CD4-positive, CD25-positive, alpha-beta regulatory T cell (primary cell): ENCODE measurements at places on chromosomes 1 and 21.
A peak's percentile ranks its signal among the peaks of the same experiment; 100 is the strongest.

DNA sequence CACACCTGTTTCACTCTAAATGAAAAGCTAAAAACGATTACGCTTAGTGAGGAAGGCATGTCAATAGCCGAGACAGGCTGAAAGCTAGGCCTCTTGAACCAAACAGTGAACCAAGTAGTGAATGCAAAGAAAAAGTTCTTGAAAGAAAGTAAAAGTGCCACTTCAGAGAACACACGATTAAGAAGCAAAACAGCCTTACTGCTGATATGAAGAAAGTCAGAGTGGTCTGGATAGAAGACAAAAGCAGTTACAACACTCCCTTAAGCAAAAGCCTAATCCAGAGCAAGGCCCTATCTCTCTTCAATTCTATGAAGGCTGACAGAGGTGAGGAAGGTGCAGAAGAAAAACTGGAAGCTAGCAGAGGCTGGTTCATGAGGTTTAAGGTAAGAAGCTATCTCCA is 130.7 kb downstream of the SIPA1L2 start:
- no peak for DNase-seq

- DNase-seq, result no peak
These were observed 9.8 kb upstream of the KDM4A start for GRCh38 chr1:43639976-43640794.

DNA sequence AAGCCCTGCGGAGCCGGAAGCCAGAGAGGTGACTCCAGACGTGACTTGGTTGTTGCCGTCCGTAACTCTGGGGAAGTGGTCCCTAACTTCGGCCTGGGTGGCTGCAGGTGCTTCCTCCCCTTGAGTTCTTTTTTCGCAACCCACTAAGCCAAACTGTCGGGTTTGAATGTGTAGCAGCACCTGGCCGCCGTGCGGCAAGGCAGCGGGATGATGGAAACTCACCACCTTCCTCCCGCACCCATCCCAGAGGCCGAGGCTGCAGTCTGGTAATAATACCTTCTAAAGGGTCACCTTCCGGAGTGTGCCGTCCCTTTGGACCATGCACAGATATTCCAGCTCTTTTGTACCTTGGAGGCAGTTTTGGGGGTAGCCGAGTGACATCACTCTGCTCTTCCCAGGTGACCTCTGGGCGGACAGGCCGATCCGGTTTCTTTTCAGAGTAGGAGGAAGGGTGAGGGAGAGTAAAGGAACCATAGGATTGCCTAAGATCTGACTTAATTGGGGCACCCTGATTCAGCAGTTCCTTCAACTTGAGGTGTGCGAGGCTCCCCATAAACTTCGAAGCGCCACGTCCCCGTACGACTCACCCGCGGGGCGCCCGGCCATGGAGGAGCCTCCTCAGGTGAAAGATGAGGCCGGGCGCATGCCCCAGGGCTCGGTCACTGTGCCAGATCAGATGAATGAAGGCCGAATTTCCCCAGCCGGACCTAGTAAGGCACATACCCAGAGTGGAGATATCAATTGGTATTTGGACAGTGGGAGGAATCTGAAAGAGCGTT is 1.0 kb downstream of the KCNK1 start:
- DNase-seq, result no peak

- no peak for DNase-seq
These were observed 41.0 kb downstream of the DEGS1 start for GRCh38 chr1:224223819-224224714.

GRCh38 chr1:11620924-11621323 is 33.3 kb downstream of the FBXO2 start:
- no peak for DNase-seq

GRCh38 chr1:3674100-3675094 is 22.1 kb downstream of the TP73 start:
- no peak for DNase-seq

DNA sequence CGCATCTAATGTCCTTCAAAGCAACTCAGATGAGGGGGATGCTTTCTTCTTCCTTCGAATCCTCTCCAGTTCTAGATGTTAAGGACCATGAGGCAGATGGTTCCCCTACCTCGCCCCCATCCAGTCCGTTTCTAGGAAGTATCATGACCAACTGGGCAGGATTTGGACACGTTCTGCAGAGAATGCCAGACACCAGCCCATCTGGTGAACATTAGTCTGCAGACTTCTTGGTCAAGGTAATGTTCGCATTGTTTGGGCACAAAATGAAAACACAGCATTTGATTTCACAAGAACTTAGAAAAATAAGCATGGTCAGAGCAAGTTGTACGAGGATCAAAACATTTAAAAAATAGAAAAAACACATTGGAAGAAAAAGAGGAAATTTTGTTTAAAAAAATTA is 25.4 kb upstream of the ADARB1 start:
- no peak for DNase-seq

- DNase-seq, result no peak
These were observed 8.1 kb upstream of the POFUT2 start for GRCh38 chr21:45295576-45296365.

GRCh38 chr21:34229353-34229752 is 134.5 kb upstream of the KCNE2 start:
- DNase-seq, result no peak

GRCh38 chr1:208526613-208527125 is 282.5 kb upstream of the PLXNA2 start:
- DNase-seq, result no peak

DNA sequence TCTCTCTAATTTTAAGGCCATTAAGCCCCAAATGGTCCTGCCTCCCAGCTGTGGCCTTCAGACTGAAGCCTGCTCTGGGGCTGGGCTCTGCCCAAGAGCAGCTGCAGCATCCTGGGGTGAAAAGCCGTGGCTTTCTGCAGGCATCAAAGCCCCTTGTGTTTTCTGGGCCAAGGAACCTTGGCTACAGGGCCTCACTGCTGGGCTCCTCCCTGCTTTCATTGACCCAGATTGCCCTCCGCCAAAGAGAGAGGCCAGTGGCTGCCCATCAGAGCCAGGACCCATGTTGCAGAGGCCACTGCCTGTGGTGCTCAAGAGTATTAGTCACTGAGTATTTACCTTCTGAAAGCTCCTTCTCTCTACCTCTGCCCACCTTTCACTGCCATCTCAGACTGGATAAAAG is 1.6 kb downstream of the ZNF648 start:
- no peak for DNase-seq

DNA sequence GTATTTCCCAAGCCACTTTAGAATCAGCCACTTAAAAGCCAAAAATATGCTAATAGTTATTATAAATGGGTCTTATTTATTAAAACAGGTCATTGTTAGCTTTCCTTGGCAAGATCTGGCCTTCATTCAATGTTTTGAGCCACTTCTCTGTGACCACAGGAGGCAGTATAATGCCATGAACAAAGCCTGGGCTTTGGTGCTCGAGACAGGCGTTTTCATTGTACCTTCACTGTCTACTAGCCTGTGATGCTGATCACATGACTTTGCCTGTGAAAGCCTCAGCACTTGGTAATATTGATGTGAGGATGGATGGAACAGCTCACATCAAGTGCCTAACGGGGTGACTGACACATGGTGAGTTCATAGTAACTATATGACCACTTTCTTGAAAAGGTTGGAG is 217.0 kb downstream of the RWDD3 start:
- no peak for DNase-seq

- peak; percentile 60 for DNase-seq
These were observed 80.5 kb upstream of the BMP8A start for GRCh38 chr1:39410915-39411436.

DNA sequence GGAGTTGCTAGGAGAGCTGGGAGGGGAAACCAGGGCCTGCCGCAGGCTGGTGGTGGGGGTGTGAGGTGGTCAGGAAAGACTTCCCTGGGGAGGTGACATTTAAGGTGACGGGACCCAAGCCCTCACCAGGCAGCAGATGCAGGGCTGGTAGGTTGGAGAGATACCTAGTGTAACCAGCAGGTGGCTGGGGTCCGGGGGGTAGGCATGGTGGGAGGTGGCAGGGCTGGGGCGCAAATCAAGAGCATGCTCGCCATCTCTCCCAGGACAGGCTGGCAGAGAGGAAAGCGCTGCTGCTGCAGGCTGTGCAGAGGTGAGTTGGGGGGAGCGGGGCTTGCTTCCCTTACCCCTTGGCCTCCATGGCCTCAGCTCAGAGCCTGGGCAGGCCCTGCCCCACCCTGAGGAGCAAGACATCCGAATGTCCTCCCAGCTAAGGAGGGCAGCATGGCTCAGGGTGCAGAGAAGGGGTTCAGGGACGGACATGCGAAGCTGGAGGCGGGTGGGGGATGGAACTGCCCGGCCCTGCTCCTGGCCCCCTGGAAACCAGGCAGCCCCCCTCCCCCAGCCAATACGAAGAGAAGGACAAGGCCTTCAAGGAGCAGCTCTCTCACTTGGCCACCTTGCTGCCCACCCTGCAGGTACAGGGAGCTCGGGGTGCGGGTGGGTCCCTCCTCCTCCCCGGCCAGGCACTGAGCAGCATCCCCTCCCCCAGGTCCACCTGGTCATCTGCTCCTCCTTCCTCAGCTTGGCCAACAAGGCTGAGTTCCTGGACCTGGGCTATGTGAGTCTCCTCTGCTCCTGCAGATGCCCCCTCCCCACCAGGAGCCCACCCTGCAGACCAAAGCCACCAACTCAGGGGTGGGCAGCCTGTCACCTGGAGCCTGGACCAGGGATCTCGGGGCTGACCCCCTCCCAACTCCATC is 4.0 kb downstream of the RNF207 start:
- no peak for DNase-seq

DNA sequence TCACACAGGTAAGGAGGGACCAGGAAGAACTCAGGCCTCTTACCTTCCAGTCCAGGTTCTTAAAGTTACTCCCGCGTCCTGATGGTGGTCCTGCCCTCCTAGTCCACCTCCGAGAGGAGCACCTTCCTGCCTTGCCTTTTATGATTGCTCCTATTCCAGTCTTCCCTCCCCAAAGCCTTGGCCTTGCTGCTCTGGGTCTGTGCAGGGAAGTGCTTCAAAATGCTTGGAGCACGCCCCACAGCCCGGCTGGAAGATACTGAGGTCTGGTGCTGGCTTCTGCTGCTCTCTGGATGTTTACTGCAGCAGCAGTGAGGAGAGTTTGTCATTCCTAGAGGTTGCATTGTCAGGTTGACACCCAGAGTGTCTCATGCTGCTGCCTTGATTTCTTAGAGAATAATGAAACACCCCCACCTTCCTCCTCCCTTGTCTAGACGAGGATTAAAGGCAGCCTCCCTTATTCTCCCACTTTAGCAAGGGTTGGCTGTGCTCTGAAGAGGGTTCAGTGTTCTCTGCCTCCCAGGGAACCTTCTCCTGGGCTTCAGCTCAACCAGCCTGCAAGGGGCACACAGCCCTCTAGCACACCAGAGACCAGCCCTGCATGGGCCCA is 142.2 kb upstream of the CACNA1E start:
- no peak for DNase-seq

DNA sequence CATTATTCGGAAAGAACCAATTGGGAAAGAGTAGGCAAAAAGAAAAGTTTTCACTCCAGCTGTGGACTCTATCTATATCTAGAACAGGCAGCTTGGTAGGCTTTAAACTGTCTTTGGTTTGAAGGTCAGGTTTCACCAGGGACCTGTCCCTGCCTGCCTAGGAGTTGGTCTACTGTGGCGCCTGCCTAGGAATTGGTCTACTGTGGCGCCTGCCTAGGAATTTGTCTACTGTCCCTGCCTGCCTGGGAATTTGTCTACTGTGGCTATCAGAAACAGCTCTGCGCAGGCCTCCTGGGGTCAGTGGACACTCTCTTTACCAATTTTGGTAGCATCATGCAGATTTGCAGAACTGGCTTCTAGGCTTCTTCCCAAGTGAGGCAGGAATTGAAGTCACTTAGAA is 13.8 kb downstream of the USP25 start:
- no peak for DNase-seq

DNA sequence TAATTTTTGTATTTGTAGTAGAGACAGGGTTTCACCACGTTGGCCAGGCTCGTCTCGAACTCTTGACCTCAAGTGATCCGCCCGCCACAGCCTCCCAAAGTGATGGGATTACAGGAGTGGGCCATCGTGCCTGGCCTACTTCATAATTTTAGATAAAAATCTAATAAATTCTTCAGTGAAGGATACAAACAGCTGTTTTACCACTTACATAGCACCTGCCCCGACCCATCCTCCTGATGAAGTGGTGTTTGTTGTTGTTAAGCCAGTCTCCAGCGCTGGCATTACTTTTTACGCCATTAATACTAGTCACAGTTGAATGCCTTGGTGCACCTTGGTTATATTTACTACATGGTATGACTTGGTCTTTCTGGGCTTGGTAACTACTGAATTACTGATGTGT is 12.3 kb upstream of the RAP1GAP start:
- no peak for DNase-seq

DNA sequence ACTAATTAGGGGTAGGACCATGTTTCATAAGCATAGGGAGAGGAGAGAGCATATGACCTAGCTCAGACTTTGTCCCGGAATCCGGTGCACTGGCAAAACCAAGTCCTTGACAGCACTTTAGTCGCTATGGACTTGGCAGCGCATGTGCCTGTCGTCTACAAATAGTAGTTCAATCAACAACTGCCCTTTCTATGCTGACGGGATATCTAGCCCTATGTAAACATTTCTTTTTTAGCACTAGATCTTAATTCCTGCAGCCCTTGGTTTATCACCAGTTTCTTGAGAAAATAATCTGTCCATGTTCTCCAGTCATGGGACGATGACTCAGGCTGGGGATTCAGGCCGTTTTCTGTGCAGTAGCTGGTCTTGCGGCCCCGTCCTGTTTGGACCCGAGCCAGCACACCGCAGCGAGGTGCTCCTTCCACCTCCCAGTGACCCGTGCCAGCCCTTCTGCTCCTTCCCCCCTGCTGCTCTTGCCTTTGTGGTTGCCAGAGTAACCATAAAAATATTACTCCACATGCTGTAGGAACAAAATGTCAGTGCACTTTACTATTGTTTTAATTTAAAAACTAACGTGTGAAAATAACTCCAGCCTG is 8.6 kb upstream of the MT1HL1 start:
- DNase-seq, result no peak

GRCh38 chr1:61904354-61904753 is 162.1 kb downstream of the PATJ start:
- DNase-seq, result no peak

GRCh38 chr1:115433483-115433882 is 95.4 kb upstream of the NGF start:
- DNase-seq, result no peak

DNA sequence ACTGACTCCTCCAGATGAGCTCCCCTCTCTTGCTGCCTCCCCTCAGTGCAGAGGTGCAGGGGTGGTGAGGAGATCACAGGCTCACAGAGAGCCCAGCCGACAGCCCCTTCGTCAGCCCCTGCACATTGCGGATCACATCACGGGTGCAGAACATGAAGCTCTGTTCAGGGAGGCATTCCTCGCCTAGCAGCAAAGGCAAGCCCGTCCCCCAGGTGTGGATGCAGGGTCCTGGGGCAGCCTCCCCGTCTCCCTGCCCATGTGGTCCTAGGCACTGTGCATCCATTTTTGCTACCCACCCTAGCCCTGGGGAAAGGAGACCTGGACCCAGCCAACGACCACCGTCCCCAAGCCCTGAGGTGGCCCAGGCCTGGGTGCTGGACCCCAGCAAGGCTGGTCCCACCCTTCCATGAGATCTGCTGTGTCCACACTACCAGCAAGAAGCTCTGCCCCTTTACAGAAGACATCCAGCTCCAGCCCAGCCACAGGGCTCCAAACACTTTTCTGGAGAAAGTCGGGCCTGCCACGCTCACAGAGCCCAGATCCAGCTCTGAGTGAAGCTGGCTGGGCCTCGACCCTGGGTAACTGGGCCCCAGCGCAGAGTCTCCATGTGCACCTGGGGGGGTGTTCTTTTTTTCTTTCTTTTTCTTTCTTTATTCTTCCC is 248.7 kb downstream of the NPHP4 start:
- DNase-seq, result no peak
